Endothelial cell of coronary artery (primary cell): ENCODE measurements at places on chromosomes 13 and 19. TPM values are rescaled to one million over a fixed set of nuclear protein-coding genes. Genes with fewer than 3 reads are reported as not detected.

The SBSN gene
- 0.09 TPM in 1 of 2 replicates, not detected in the other for total RNA-seq

The GAPDHS gene
- not detected in 2 replicates for total RNA-seq

The LAIR2 gene
- total RNA-seq: not detected in 2 replicates

The SULT2B1 gene
- total RNA-seq: not detected in 2 replicates

The SIGLEC5 gene
- total RNA-seq: not detected in 2 replicates

The LILRB5 gene
- total RNA-seq: not detected in 2 replicates

The PABPC3 gene
- 0.09 TPM in 2 replicates for total RNA-seq

The IGFL3 gene
- total RNA-seq: not detected in 2 replicates

The LPAR6 gene
- total RNA-seq: 17.0 and 19.1 TPM in 2 replicates

The CGB8 gene
- not detected in 2 replicates for total RNA-seq
